ENCODE measurements at places on chromosomes 4 and X.

- no peak for DNase-seq
Measured at GRCh38 chr4:125316401-125316790, 1.6 kb downstream of the FAT4 start.

DNA sequence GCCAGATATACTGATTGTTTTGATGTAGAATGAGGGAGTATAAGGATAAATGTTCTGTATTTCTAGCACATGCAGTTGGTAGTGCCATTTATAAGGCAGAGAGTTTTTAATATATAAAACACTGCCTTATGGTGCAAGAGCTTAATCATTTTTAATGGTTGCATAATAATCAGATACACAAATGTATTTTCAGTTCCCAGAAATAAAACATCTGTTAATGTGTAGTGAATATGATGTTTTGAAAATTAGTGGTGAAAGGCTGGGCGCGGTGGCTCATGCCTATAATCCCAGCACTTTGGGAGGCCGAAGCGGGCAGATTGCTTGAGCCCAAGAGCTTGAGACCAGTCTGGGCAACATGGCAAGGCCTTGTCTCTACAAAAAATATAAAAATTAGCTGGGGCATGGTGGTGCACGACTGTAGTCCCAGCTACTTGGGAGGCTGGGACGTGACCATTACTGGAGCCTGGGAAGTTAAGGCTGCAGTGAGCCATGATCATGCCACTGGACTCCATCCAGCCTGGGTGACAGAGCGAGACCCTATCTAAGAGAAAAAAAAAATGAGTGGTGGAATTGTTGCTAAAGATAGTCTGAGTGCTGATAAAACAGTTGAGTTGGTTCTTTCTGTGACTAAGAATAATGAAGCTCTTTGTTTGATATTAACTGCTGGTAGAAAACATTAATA, 29.3 kb downstream of the CLCN3 start:
- DNase-seq = no peak

DNA sequence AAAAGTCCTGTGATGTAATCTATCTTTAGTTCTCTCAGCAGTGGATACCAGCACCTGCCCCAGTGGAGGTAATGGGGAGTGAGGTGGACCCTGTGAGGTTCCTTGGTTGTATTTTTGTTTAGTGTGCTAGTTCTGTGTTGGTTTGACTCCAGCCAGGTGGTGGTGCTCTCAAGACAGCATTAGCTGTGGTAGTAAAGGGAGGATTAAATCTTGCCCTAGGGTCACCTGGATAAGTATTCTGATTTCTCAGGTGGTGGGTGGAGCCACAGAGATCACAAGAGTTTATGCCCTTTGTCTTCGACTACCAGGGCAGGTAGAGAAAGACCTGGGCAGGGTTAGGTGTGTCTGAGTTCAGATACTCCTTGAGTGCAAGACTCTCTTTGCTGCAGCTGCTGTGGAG, 176.3 kb upstream of the EDA2R start:
- DNase-seq = no peak

DNA sequence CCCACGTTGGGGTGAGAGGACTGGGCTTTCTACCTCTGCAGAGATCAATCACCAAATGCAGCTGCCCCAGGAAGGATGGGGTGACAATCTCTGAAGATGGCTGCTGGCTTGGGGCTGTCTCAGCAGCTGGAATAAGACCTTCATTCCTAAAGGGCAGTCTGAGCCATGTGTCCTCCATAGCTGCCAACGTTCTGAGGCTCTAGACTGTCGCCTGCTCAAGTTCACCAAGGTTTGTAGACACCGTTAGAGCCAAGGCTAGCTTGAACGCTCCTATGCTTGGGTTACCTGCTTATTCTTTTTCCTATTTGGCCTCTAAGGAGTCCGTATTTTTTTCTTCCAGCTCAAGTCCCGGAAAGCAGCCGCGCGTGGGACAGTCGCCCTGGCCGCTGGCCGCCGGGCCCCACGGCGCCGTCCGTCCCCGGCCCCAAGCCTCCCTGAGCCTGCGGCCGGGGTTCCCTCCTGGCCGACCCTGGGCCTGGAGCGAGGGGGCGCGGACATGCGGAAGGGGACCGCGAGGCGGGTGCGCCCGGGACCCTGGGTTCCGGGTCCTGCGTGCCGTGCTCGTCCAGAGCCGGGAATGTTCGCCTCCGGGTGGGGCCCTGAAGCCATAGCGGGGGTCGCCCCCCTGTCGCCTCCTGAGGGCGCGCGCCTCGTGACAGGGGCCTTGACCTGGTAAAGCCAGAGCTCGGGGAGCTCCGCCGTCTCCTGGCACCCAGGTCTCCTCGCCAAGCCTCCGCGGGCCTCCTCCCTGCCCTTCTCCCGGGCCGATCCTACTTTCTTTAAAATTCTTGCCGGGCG, 23.3 kb downstream of the MRFAP1 start:
- DNase-seq = no peak

- no peak for DNase-seq
Measured at GRCh38 chr4:150007512-150007911, 70.7 kb upstream of the DCLK2 start.

- no peak for DNase-seq
Measured at GRCh38 chrX:2261831-2262667, 238.7 kb downstream of the DHRSX start.

GRCh38 chr4:93368968-93369367, 459.6 kb upstream of the ATOH1 start:
- DNase-seq = no peak

DNA sequence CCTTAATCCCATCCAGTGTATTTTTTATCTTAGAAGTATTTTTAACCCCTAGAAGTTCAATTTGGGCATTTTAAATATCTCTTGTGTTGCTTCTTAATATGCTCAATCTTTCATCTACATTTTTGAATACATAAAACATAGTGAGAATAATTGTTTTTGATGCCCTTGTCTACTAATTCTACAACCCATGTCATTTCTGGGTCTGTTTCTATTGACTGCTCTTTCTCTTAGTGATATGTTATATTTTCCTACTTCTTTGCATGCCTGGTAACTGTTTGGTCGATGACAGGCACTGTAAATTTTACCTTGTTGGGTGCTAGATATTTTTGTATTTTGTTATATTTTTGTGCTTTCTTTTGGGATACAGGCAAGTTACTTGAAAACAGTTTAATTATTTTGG, 56.3 kb downstream of the CYTL1 start:
- DNase-seq = no peak

DNA sequence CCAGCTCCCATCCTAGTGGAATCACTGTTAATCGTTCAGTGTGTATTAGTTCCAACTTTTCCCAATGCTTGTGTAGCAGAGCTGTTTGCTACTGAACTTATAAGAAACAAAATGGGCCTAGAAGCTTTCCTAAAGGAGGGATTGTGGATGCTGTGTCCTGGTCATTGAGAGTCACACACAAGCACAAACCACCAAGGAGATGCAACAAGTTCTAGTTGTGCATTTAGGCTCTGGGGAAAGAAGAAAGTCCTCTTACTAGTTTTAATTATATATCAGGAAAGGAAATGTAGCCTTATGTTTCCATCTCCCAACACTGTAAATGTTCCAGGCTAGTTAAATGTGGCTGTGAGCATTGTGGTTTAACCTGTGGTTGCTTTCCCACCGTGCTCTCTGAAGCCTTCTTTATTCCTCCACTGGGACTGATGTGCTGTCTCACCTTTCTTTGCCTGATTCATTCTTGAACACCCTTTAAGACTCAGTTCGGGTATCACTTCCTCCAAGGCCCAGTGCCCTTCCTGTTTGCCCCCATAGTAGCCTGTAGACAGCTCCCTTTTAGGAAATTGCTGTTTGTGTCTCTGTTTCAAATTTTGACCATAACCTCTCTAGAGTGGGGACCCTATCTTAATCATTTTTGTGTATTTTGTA, 34.3 kb downstream of the ATP10D start:
- DNase-seq = no peak

DNA sequence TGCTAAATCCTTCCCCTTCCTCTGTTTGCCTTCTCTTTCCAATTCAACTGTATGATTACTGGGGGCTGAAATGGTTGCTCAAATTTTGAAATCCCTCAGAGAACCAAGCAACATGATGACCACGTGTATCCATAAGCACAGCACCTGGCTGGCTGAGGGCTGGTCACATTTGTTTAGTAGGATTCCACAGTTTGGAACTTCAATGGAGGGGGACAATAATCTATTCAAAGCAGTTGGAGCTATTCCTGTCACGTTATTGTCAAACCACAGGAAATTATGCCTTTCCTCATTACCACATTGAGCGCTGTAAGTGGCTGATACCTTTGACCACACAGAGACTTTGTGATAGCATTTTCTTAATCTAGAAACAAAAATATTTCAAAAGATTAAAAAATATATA, 7.0 kb downstream of the TMSB4X start:
- no peak for DNase-seq

- DNase-seq = no peak
Measured at GRCh38 chrX:130086447-130087206, 23.7 kb downstream of the ELF4 start.

- DNase-seq = no peak
Measured at GRCh38 chrX:13265111-13265510, 54.7 kb downstream of the ATXN3L start.

GRCh38 chr4:89535251-89535650, 227.7 kb upstream of the GPRIN3 start:
- DNase-seq = no peak

Measured in stimulated activated CD8-positive, alpha-beta memory T cell treated with anti-CD3 and anti-CD28 coated beads, Interleukin-7, amount 100 ng/mL, for 1 hour (primary cell).